ENCODE measurements at places on chromosomes 11 and 22. TPM values are rescaled to one million over a fixed set of nuclear protein-coding genes. Genes with fewer than 3 reads are reported as not detected.

The OR8G5 gene
- total RNA-seq: not detected

The PATE3 gene
- total RNA-seq: not detected

The RASSF10 gene
- not detected for total RNA-seq

The CALCB gene
- total RNA-seq: 1.1 TPM

The OR5A1 gene
- not detected for total RNA-seq

The KRTAP5-9 gene
- total RNA-seq: not detected

The PYGM gene
- total RNA-seq: 3.1 TPM

The DBX1 gene
- total RNA-seq: not detected

The ZNF280B gene
- 2.0 TPM for total RNA-seq

The HMOX1 gene
- 2.9 TPM for total RNA-seq

All from activated CD4-positive, alpha-beta memory T cell treated with anti-CD3 and anti-CD28 coated beads, Interleukin-2, amount 10 ng/mL, durations not matched to agents 7 days and 5 days (primary cell).